Astrocyte (in vitro differentiated cells and primary cell): ENCODE measurements at places on chromosomes 4 and X. TPM values are rescaled to one million over a fixed set of nuclear protein-coding genes. Genes with fewer than 3 reads are reported as not detected.

Gene PABPC1L2A
- 0.11 and 0.38 TPM in 2 replicates for total RNA-seq

Gene FREM3
- not detected in 2 replicates for total RNA-seq

DNA sequence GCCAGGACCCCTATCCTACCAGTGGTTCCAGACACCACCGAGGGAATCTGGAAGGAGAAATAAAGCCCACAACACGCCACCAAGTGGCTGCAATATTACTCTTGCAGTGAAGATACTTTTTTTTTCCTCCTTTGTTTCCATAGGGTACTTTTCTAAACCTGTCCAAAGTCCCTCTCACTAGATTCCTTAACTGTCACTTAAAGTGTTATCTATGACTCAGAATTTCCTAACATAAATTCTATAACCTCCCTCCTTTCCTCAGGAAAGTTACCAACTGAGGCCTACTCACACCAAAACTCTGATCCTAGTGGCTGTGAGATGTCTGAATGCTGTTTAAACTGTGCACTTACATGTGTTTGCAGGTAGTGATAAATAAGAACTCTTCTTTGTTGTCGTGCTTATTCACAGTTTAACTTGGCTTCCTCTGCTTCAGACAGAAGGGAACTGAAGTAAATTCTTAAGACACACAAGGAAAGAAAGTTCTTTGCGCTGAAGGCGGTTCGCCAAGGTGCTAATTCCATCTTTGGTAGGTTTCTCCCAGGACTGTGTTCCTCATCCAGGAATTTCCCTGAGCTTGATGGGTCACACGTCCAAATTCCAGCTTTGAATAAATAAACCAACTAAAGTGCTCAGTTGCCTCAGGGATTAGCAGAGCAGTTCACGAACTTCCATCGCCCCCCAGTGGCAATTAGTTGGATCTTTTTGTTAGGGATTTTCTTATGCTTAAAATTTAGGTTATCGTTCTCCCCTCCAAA lies 10.7 kb upstream of the HCCS start:
- H3K27ac ChIP-seq = peak overlapping the region; percentile 78
- peaks cover 11% of the 10 kb centered on the region for H3K4me1 ChIP-seq
- peak; percentile 68 for DNase-seq
- H3K36me3 ChIP-seq = no peaks in the 10 kb centered on the region
- H3K27me3 ChIP-seq = no peaks in the 10 kb centered on the region
- H3K4me3 ChIP-seq = no peak overlapping the region

- no peaks in the 10 kb centered on the region for H3K36me3 ChIP-seq
- no peak overlapping the region for H3K27ac ChIP-seq
- H3K4me1 ChIP-seq = peaks cover 10% of the 10 kb centered on the region
- H3K27me3 ChIP-seq = peaks cover 21% of the 10 kb centered on the region
- peak; percentile 56 for DNase-seq
- peak overlapping the region; percentile 71 for H3K4me3 ChIP-seq
Observed at GRCh38 chr4:180058691-180059215, 2184.4 kb upstream of the TENM3 start.

GRCh38 chr4:156280686-156281085 lies 327.0 kb upstream of the CTSO start:
- no peak for DNase-seq
- no peaks in the 10 kb centered on the region for H3K27me3 ChIP-seq
- H3K4me1 ChIP-seq = no peaks in the 10 kb centered on the region
- H3K4me3 ChIP-seq = no peak overlapping the region

- no peaks in the 10 kb centered on the region for H3K36me3 ChIP-seq
- peaks cover 14% of the 10 kb centered on the region for H3K4me1 ChIP-seq
- peak; percentile 67 for DNase-seq
- H3K27me3 ChIP-seq = peaks cover 68% of the 10 kb centered on the region
- peak within 1 kb of the TSS; percentile 80 for H3K4me3 ChIP-seq
Observed at GRCh38 chr4:4859325-4859798, at the start of gene MSX1. MSX1 (plus strand) TSS chr4:4859665; CDS start chr4:4859900, 235 bp downstream.

- no peak overlapping the region for H3K4me3 ChIP-seq
- no peak overlapping the region for H3K27ac ChIP-seq
- no peaks in the 10 kb centered on the region for H3K27me3 ChIP-seq
- no peaks in the 10 kb centered on the region for H3K36me3 ChIP-seq
Observed at GRCh38 chr4:20589436-20589835, 110.8 kb upstream of the PACRGL start.

GRCh38 chr4:6681191-6681590 lies 12.5 kb upstream of the S100P start:
- no peak for DNase-seq
- H3K27me3 ChIP-seq = no peaks in the 10 kb centered on the region
- H3K27ac ChIP-seq = no peak overlapping the region
- no peaks in the 10 kb centered on the region for H3K36me3 ChIP-seq
- H3K4me1 ChIP-seq = peaks cover 2% of the 10 kb centered on the region

DNA sequence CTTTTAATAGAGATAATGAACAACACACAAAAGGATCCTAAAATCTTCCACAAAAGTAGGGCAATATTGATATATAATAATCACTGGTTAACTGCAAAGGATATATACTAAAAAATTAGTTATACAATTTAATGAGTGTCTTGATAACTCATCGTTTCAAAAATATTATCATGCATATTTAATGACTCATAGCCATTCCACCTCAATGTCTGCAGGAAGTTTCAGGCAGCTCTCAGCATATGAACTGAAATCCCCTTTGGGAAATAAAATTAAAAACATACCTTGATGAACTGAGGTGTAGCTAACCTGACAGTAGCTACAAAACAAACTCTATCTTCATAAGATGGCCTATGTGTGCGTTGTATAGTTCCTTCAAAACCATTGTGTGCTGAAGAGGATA lies 62.9 kb downstream of the TMEM165 start:
- no peaks in the 10 kb centered on the region for H3K27me3 ChIP-seq
- peaks cover 4% of the 10 kb centered on the region for H3K4me1 ChIP-seq
- no peak overlapping the region for H3K4me3 ChIP-seq
- H3K36me3 ChIP-seq = peaks cover 2% of the 10 kb centered on the region

DNA sequence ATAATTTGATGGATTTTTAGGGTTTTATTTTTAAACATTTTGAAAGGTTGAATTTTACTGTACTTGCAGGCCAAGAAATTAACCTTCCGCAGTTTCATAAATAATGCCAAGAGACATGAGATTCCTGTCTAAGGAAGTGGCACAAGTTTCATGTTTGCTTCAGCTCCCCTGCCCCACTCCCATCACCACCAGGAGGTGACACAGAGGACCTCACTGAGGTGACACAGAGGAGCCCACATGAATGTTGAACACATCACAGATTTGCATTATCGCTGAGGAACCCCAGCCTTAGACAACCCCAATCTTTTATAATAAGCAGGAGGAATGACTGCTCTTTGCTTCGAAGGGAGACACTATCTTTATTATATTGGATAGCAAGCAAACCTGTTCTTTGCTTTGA lies 491.4 kb upstream of the ATOH1 start:
- H3K36me3 ChIP-seq = no peaks in the 10 kb centered on the region
- H3K27me3 ChIP-seq = no peaks in the 10 kb centered on the region
- no peak for DNase-seq
- no peak overlapping the region for H3K4me3 ChIP-seq
- H3K27ac ChIP-seq = no peak overlapping the region
